ENCODE measurements at places on chromosomes 12 and 14. TPM values are rescaled to one million over a fixed set of nuclear protein-coding genes. Genes with fewer than 3 reads are reported as not detected.

DNA sequence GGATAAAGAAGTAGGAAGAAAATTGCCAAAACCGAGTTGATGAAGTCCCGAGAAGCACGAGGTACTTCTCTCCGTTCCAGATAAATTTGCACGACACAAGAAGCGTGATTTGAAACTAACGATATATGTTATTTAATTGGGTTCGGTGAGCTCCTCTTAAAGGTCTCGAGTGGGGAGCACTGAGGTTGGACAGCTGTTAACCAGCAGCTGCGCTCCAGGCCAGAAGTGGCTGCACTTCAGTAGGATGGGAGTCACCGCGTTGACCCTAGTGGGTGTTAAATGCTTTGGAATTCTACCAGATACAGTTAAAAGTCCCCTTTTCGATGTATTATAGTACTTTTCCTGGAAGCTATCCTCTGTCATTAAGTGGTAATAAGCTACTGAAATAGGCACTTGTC is 953 bp upstream of the DCAF5 start:
- DNase-seq, result no peak

DNA sequence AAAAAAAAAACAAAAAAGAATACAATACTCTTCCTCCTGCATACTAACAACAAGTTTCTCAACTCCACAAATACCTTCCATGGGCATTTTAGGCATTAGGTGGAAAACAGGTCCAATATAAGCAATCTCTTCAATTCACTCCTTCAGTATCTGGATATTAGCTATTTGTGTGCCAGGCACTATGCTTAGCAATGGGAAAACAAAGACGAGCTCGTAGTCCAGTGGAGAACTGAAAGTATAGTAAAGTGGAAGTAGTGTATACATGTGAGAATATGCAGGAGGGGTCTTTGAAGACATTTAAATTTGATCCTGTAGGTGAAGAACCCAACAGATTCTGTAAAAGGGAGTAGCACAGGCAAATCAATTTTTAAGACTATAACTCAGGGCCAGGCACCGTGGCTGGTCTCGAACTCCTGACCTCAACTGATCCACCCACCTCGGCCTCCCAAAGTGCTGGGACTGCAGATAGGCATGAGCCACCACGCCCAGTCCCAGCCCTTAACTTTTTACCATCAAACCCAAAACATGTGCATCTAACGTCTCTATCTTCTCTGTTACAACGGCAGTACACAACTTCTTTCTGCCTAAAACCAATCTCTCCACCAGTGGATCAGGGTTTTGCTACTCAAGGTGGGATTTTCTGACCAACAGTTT is 10.6 kb downstream of the HECTD1 start:
- no peak for DNase-seq

DNA sequence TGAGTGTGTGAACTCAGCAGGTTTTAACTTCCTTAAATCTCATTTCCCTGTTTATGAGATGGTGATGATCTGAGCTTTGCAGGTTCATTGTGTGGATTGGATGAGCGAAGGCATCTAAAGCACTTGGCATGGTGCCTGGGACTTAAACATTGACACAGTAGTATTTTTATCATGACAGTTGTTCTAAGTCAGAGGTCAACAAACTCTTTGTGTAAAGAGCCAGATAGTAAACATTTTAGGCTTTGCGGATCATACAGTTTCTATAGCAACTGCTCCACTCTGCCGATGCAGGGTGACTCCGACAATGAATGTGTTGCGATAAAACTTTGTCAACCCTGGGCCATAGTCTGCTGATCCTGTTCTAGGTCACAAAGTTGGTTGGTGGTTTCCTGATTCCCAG is 25.2 kb downstream of the SLC24A4 start:
- DNase-seq, result no peak

DNA sequence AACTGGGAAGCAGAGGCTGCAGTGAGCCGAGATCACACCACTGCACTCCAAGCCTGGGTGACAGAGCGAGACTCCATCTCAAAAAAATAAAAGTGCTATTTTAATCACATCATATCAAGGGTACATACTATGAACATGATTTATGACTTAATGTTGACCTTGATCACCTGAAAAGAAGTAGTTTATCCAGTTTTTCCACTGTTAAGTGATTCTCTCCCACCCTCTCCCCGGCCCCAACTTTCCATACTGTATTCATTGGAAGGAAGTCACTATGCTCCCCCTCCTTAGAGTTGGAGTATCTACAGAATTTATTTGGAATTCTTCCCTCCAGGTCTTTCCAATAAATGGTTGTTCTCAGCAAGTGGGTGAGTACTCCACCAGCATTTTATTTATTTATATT is 3.0 kb upstream of the PRMT5 start:
- DNase-seq, result no peak

- DNase-seq, result no peak
Observed at GRCh38 chr14:101186544-101186943, 283.0 kb upstream of the RTL1 start.

DNA sequence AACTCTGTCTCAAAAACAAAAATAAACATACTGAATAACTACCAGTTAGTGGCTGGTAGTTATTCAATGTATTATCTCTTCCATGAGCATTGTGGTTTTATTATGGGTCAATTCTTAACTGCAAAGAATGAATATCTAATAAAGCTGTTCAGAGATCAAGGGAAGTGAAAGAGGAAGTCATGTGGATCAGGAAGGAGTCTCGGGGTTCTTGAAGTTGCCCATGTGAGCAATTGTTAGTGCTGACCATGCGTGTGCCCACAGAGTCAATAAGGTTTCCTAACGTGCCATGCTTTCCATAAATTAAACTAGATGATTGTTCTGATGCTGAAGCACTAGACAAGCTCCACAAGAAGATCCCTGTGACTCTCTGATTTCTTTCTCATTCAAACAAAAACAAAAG is 136.5 kb upstream of the CPSF6 start:
- no peak for DNase-seq

DNA sequence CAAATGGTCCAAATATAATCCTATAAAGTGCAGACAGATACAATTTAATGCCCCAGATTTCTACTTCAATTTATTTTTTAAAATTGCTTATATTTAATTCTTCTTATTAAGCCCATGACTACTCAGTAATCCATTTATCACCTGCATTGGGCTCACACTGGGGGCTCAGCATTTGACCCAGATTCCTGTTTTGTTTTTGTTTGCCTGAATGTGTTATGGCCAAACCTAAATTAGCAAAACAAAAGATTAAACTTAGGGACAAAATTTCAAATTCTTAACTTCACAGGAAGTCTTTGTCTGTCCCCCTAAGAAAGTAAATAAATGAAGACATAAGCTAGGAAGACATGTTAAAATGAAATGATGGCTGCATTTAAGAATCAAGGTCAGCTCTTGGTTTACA is 322.3 kb downstream of the RMST start:
- no peak for DNase-seq

DNA sequence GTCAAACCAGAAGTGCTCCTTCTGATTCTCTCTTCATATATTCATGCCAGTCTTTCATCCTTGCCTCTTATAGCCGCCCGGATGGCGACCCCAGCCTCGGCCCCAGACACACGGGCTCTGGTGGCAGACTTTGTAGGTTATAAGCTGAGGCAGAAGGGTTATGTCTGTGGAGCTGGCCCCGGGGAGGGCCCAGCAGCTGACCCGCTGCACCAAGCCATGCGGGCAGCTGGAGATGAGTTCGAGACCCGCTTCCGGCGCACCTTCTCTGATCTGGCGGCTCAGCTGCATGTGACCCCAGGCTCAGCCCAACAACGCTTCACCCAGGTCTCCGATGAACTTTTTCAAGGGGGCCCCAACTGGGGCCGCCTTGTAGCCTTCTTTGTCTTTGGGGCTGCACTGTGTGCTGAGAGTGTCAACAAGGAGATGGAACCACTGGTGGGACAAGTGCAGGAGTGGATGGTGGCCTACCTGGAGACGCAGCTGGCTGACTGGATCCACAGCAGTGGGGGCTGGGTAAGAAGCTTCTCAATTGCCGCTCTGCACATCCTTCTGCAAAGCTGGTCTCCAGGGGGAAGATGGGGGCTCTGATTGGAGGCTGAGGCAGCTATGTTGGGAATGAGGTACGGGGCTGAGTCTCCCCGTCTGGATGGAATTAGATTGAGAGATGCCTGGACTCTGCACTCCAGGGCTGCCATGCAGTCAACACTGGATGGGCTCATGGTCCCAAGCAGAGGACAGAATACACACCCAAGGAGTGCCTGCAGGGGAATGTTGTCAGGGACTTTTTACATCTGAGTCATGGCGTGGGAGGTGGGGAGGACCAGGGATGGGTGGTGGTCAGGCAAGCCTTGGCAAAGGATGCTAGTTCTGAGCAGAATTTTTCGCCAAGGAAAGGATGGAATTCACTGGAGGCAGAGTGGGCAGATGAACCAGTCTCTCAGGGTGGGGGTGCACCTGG is 1.3 kb downstream of the BCL2L2 start:
- DNase-seq, result no peak

DNA sequence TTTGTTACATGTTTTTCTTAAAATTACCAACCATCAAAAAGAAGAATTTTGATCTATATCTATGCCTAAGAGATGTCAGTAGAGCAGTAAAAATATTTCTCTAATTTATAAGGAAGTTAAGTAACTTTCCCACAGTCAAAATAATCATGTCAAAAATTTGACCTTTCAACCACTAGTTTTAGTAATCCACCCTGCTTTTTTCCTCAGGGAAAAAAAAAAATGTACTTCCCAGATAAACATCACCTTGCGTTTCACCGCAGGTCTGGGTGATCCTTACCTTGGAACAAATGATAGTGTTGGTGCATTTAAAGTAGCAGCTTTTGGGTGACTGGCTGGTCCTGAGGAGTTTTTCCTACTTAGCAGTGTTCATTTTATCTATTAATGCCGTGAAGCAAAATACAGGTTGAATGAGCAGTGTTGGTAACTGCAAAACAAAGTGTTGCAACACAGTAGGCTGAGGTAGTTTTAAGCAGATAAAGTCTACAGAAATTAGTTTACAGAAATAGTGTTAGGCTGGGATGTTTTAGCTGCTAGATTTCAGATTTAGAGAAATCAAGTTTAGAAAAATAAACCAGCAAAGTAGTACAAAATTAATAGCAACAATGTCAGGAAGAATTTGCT is 137.2 kb upstream of the DNM1L start:
- no peak for DNase-seq

DNA sequence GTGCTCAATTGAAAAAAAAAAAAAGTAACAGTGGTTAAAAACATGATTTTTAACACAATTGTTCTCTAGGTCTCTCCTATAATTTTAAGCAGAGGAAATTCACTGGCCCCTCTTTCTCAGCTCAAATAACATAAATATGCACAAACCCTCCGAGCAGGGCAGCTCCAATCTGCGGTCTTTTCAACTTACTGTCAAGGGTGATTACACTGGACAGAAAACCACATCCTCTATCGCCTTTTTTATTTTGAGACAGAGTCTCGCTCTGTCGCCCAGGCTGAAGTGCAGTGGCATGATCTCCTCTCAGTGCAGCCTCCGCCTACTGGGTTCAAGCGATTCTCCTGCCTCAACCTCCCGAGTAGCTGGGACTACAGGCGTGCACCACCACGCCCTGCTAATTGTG is 16.5 kb upstream of the GABARAPL1 start:
- DNase-seq, result no peak

GRCh38 chr14:75369506-75369905 is 58.3 kb upstream of the JDP2 start:
- DNase-seq, result no peak

GRCh38 chr12:59383079-59383822 is 212.6 kb upstream of the SLC16A7 start:
- DNase-seq, result no peak

Gene NRIP2
- not detected for total RNA-seq

Gene SNRPF
- total RNA-seq, result 79.7 TPM

Gene POTEG
- not detected for total RNA-seq

Gene GARIN6
- not detected for total RNA-seq

Gene KRT74
- total RNA-seq, result not detected

Data from H1 (cell line).